Stimulated activated CD4-positive, alpha-beta T cell treated with anti-CD3 and anti-CD28 coated beads, Interleukin-2, amount 100 ng/mL, for 48 hours (primary cell): ENCODE measurements at places on chromosomes 6 and 20.

GRCh38 chr6:169457762-169458161, 204.1 kb upstream of the THBS2 start:
- DNase-seq: no peak

- no peak for DNase-seq
Measured at GRCh38 chr6:159842035-159842434, 42.0 kb downstream of the PNLDC1 start.

DNA sequence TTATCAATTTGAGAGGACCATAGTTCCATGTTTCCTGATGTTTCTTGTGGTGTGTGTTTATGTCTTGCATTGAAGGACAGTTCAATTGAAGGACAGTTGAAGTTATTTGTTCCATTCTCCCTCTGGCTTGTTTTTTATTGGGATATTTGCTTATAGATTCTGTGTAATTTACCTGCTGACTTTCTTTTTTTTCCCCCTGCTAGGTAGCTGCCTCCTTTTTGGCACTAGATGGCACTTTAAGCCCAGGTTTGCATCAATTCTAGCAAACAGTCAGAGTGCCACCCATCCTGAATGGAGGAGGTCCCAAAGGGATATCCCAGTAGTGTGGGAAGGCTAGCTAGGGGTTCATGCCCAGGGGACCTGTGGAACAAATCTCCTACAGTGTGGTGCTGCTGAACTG, 78.1 kb downstream of the CFAP61 start:
- no peak for DNase-seq

DNA sequence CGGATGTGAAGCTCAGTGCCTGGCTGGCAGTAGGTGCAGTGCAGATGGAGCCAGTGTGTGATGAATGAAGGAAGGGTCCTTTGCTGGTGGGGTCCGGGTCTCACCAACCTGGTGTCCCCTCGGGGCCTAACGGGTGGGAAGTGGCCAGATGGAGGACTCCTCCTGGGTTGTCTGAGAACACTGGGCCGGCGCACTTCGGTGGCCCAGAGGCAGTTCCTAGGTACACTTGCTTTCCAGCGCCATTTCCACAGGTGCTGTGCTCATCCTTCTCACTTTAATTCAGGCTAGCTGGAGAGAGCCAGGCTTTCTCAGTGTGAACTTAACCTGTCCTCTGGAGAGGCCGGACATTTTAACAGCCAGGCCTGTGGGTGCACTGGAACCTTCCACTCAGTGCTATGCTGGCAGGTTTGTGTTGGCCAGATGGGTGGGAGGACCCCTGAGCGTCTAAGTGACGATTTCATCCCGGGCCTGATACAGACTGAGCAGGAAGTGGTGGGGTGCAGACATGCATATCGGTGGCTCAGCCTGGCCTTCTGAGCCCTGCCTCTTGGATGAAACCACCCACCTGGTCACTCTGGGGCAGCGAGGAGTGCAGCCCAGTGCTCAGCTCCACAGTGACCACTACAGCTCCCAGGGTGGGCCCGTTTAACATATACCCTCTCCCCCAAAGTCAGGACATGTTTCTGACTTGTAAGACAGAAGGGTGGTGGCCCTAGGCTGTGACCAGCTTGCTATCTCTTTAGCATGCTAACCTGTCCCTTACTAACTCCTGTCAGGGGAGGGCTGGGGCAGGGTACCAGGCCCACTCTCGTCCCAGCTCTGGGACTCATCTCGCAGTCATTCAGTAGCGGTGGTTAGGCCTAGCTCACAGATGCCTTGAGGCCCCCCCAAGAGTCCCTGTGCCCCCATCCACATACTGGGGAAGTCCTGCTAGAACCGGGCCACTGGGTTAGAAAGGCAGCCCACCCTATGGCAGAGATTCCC, 8.2 kb upstream of the PYGB start:
- DNase-seq: no peak

DNA sequence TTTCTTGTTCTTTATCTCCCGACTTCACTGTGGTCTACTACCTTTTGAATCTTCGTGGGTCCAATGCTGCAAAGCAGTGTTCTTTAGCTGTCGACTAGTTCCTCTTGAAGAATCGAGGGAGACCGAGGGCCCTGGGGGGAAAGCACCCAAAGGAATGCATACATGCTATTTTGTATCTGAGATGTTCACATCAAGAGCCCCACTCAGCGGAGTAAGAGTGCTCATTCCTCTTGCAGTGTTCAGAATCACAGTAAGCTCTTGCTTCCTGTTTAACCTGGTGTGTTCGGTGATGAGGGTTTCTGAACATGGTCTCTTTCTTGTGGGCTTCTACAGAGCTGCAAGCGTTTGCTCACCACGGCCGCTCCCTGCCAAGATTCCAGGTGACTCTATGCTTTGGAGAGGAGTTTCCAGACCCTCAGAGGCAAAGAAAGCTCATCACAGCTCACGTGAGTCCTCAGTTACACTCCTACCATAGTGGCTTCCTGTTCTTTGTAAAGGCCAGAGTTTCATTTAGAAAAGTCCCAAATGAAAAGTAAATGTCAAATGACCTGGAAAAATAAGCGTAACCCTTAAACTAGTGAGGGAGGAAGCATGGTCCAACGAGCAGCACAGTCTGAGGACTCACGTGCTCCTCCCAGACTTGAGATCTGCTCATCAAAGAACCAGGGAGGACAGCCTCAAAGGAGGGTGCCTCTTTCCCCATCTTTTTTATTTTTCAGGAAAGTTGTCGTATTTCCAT, 13.3 kb downstream of the IRF4 start:
- no peak for DNase-seq

- DNase-seq: no peak
Measured at GRCh38 chr6:52691718-52692117, 20.8 kb downstream of the TMEM14A start.

DNA sequence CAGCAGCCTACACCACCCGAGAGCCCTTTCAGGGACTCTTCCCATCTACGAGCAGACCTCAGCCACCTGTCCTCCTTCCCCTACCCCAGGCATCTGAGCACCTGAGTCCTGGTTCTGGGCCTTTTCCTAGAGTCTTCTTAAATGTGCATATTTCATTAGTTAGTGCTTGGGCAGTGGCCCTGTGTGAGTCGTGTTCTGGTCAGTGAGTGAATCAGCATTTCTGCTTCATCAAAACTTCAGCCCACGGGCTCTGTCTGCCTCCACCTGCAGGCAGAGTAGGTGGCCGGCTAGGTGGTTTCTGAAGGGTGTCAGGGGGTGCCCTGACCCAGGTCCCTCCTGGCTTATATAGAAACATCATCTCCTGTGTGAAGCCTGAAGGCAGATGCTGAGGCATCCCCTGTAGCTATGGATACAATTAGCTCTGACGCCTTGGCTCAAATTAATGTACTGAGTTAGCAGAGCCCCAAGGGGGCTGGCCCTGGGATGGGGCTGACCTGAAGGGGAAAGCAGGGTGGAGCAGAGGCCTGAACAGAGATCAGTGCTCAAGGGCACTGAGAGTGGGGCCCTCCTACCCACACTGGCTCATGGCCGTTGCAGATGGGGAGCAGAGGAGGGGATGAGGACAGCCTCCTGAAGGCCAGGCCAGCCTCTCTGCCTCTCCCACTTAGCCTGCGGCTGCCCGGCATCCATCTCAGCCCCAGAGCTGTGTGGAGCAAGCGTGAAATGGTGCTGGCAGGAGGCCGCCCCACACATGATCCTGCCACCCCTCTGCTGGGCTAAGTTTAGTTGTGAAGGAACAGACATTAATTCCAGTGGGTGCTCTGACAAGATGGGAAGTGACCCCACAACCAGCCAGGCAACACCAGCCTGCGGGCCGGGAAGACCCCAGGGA, 13.6 kb downstream of the IP6K3 start:
- DNase-seq: no peak
